NCI-H1417 treated with DMSO at 0.1 percent for 48 hours (cell line): ENCODE measurements at places on chromosomes 5 and 9.

GRCh38 chr5:124162767-124163532, 583.5 kb downstream of the ZNF608 start:
- DNase-seq: no peak

DNA sequence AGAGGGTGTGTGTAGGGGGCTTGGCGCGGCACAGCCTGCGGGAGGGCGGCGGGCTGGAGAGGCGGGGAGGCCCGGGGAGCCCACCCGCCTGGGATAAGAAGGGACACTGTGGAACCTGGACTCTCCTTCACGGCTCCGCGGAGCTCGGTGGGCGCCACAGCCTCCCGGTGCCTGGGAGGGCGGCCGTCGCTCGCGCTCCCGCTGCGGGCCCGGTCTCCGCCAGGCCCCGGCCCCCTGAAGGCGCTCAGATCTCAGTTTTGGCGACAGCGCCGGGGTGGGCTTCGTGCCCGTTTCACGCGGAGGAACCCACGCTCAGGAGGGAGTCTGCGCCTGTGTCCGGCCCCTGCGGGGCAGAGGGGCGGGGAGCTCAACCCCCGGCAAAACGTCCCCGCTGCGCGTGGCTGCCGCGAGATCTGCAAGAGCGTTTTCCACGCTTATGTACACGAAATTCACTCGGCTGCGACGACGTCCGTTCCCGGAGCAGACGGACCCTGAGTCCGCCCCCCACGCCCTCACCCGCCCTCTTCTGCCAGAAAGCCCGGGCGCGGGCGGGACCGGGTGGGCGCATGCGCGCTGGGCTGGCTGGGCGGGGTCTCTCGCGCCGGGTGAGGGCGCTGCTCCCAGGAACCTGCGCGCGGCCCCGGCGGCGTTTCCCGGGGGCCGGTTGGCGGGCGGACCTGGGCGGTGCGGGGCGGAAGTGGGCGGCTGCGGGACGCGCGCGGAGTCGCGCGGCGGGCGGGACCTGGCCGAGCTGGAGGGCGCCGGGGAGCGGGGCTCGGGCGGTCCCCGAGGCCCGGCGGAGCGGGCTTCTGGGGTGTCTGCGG, at the start of gene NELFB:
NELFB (plus strand) TSS at position 704 of the 824 bp plus-strand sequence.
- DNase-seq: peak; percentile 46

DNA sequence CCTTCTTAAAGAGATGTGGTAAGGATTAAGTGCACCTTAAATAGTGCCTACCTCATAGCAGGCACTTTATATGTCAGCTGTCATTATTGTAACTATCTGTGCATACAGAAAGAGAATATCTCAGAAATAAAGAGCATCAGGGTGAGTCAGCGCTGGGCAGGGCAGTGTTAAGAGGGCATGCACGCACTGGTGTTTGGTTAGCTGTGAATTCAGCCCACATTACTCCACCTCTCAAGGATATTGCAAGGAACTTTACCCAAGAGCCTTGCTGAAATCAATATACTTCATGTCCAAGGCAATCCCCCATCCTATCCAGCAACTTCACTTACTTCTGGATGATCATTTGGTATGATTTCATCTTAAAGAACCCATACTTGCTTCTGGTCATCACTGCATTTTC, 300.9 kb downstream of the NTRK2 start:
- no peak for DNase-seq

GRCh38 chr5:140243706-140244250, 59.1 kb downstream of the PFDN1 start:
- peak; percentile 58 for DNase-seq
